ENCODE measurements at places on chromosomes 4 and X.
A peak's percentile ranks its signal among the peaks of the same experiment; 100 is the strongest.

DNA sequence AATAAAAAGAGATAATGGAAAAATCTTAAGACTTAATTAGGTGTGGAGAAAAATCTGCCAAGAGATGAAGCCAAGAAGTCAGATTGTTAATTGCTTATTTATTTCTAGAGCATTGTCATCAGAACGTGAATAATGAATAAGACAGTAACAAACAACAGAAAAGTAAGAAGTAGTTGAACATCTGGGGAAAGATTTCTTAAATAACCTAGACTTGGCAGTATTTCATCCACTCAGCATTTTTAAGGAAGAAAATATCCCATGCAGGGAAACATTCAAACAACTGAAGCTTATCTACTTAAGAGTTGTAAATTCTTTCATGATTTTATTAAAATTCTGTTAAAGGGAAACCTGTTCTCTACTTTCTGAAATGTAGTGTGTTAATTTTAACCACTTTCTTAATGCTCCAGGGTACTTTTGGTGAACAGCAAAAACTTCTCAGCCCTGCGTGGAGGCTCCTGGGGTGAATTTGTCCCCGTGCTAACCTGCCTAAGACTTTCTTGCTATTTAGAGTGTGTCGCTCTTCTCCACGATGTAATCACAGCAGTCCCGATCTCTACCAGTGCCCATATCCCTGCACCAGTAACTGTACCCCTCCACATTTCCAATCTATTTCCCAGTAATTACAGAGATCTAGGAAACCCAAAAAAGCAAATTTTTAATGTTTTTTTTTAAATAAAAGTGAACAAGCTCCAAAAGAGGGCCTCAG lies 124.6 kb downstream of the CORIN start:
- DNase-seq, result no peak

DNA sequence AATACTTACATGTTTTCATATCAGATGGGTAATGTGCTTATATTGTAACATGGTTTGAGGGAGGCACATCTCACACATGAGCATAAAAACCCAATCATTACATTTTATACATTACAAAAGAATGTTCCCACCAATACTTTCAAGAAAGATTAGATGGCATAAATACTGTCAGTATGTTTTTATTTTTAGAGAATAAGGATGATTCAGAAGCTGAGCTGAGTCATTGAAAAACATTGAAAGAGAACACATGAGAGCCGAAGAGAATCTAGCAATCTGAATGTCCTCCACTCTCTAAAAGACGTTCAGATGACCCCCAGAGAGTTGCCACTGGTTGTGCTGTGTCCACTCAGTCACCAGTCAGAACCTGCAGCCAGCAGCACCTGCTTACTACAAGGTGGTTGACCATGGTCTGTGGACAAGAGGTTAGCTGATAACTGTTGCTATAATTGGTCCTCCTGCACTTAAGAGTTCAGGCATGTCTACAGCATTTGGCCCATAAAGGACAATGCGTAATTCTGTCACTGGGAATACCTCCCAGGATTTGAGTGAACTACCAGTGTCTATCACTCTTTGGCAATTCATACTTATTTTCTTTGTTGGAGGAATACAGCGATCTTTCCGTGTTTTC lies 382.2 kb upstream of the IGFBP7 start:
- no peak for DNase-seq

- peak; percentile 3 for DNase-seq
Observed at GRCh38 chr4:168197926-168198325, 105.6 kb downstream of the ANXA10 start.

- no peak for DNase-seq
Observed at GRCh38 chrX:53018627-53019026, 30.0 kb upstream of the GPR173 start.

GRCh38 chrX:86379209-86379608 lies 231.0 kb downstream of the DACH2 start:
- DNase-seq, result no peak

DNA sequence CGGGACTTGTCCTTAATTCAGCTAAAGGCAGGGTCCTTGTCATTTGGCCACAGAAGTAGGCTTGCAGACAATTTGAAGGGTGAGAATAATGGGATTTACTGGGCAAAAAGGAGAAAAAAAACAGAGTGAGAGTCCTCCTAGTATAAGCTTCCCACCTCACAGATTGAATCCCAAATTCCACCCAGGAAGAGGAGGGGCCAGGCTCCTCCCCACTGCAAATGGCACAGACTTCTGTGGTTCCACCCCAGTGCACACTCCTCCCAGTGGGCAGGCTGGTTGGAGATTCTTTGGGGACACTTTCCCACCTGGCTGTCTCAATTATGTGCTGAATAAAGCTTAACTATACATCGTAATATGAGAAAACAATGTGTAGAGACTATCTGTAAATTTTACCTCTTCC lies 31.6 kb downstream of the MEPE start:
- DNase-seq, result no peak

DNA sequence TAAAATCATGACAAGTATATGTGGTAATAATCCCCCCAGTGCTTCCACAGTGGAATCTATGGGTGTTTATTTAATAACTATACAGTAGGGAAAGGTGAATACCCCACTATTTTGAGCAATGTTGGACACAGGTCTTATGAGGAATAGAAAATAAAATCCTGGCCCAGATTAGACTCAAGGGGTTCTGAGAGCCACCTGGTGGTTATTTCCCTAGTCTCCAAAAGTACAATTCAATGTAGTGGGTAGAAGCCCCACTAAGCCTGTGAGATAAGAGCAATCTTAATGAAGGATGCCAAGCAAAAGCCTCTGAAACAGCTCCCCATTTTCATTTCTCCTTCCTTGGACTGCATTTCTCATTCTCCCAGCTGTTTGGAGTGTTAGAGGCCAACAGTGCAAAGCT lies 328.2 kb upstream of the NR3C2 start:
- DNase-seq, result no peak

- DNase-seq, result no peak
Observed at GRCh38 chrX:153925739-153926551, at the start of gene ARHGAP4. ARHGAP4 (minus strand) TSS chrX:153926264; CDS start chrX:153926202, 62 bp downstream.

DNA sequence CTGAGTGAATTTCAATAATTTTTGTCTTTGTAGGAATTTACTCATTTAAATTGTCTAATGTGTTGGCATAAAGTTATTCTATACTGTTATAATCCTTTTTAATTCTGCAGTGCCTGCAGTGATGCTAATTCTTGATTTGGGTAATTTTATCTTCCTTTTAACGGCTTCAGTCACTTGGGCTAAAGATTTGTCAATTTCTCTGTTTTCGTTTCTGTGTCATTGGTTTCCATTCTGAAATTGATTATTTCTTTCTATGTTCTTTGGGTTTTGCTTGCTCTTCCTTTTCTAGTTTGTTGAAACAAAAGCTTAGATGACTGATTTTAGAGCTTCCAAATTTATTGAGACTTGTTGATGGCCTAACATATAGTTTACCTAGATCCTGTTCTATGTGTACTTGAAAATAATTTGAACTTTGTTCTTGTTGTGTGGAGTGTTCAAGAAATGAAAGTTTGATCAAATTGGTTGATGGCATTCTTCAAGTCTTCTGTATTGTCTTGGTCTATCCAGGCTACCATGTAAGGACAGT lies 89.4 kb downstream of the TNIP2 start:
- DNase-seq, result no peak

DNA sequence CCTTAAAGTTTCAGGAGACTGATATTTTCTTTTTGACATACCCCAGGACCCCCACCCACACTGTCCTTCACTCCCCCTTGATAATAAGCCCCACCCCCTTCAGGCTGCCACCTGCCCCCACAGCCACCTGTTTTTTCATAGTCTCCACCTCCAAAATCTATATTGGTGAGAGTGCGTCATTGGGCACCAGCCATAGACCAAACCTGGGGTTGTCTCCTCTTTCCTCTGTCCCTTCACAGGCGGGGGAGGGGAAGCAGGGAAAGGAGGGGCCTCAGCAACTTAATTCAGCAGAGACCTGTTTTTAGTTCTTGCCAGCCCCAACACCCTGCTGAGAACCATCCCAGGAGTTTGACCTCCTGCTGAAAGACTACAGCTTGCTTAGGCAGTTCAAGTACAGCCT lies 1.1 kb downstream of the ARHGAP36 start:
- no peak for DNase-seq

DNA sequence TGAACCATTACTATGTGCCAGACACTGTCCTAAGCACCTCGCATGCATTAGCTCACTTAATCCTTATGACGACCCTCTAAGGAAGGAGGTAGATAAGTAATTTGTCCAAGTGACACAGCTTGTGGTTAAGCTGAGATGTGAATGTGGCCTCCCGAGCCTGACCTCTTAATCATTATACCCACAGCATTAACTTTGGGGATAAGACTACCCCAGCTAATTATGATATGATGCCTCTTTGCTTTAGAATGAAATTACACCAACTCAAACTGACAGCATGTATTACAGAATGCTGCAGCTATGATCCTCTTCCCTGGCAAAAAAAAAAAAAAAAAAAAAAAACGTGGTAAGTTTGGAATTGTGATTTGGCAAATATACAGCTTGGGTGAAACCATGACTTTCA lies 53.5 kb downstream of the APBB2 start:
- DNase-seq, result no peak

DNA sequence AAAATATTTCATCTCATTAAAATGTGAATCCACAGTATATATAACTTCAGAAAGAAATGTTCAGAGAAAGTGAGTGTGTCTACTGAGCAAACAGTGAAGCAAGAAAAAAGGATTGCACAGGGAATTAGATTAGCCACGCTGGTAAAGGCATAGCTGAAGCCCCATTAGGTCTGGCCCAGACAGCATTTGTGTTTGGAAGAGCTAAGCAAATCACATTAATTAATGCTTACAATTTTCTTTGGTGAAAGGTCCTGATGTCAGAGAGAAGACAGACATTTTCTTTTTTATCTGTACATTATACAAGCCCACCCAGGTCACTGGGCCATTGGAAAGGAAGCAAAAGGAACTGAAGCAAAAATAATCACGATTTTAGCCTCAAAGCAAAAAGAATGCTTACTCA lies 354.6 kb downstream of the GRID2 start:
- no peak for DNase-seq

GRCh38 chrX:106862972-106863688 lies 40.0 kb downstream of the RIPPLY1 start:
- DNase-seq, result peak; percentile 0

DNA sequence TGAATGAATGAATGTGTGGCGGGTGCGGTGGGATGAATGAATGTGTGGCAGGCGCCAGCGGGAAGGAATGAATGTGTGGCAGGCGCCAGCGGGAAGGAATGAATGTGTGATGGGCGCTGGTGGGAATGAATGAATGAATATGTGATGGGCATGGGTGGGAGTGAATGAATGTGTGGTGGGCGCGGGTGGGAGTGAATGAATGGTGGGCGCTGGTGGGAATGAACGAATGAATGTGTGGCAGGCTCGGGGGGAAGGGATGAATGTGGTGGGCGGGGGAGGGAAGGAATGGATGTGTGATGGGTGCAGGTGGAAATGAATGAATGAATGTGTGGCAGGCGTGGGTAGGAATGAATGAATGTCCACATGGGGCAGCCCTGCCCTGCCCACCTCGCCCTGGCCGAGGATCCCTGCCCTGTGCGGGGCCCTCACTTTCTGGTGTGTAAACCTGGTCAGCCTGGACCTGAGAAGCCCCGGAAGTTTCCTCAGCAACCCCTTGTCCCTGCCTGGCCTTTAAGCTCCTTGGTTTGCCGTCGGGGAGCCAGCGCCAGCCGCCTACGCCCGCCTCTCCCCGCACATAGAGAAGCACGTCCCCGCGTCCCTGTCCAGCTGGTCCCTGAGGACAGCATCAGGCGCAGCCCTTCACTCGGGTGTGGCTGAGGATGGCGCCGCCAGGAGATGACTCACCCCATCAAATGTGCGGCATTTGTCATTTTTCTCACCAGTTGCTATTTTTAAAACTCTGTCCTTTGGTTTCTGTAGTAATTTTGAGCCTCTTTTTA lies 112.8 kb upstream of the LRPAP1 start:
- DNase-seq, result peak; percentile 3

Data from cardiac fibroblast (primary cell).